GM12892 (cell line): ENCODE measurements at places on chromosomes 4 and X.
A peak's percentile ranks its signal among the peaks of the same experiment; 100 is the strongest.

DNA sequence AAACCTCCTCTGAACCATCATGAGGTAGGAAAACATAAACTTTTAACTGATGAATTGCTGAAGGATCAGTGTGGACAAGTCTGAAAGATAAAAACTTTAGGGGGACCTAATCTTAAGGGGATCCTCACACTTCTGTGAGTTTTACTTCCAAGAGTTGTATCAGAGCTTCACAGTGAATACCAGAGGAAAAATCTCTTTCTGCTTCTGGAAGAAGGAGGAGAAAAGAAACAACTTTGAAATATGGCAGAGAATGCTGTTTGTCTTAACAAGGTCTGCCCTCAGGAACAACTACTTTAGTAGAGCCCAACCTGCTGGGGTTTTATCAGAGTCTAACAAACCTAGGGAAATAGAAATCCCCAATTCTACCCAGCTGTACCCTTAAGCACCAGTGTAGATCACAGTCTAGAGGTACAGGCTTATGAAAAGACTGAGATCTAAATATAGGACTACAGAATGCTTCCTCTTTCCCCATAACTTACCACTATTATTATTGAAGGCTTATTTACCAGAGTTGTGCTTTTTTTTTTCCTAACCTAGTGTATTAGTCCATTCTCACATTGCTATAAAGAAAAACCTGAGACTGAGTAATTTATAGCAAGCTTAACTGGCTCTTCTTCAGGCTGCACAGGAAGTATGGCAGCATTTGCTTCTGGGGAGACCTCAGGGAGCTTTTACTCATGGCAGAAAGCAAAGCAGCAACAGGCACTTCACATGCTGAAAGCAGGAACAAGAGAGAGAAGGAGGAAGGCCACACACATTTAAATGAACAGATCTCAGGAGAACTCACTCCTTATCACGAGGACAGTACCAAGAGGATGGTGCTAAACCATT lies 167.9 kb downstream of the CAMK2D start:
- no peak for DNase-seq

- no peak for DNase-seq
Observed at GRCh38 chrX:104762641-104763040, 196.6 kb downstream of the IL1RAPL2 start.

DNA sequence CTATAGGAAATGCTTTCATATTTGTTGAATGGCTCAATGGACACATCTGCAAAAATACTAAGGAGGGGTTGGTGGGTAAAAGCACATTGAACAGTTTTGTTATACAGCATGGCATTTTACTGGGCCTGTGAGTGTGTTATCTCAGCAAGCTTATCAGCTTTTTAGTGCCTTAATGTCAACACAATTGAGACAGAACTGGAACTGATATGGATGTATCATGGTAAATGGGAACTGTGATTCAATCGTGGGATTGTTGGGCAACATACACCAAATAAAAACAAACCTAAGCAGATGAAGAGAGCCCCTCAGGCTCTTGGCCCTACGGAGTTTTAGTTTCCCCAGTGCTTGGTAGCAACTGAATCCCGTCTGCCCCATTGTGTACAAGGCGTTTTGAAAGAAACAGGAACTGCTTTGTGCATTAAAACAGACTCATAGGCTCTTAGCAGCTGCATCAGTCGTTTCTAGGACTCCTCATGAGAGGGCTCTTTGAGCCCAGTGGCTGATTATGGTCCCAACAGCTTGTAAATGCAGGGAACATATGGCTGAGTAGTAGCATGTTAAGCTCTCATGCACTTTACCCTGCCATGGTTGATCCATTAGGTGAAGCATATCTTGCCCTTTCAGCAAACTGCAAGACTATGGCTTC lies 7.3 kb downstream of the GPR119 start:
- no peak for DNase-seq

GRCh38 chr4:95590615-95591014 lies 41.8 kb upstream of the UNC5C start:
- DNase-seq: no peak

DNA sequence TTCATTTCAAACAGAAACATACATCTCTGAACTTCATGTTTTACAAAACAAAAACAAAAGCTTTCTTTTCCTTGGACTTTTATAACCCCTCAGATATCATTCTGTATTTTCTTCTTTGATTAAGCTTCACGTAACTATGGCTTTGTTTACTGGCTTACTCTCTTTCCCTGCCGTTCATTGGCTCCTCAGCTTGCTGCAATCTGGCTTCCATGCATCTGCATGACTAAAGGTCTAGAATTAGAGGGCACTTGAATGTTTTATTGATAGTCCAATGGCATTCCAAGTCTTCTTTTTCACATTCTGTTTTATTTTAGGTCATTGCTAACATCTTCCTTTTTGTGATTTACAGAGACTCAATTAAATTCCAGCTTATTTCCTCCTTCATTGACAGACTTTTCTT lies 487.6 kb downstream of the GRXCR1 start:
- no peak for DNase-seq

- DNase-seq: no peak
Observed at GRCh38 chr4:3374011-3374645, 67.6 kb upstream of the HGFAC start.

GRCh38 chr4:133565379-133565778 lies 416.3 kb downstream of the PCDH10 start:
- no peak for DNase-seq

GRCh38 chr4:88514557-88515511 lies 8.7 kb downstream of the PYURF start:
- DNase-seq: no peak

GRCh38 chr4:185341377-185341776 lies 54.3 kb downstream of the LRP2BP start:
- no peak for DNase-seq

DNA sequence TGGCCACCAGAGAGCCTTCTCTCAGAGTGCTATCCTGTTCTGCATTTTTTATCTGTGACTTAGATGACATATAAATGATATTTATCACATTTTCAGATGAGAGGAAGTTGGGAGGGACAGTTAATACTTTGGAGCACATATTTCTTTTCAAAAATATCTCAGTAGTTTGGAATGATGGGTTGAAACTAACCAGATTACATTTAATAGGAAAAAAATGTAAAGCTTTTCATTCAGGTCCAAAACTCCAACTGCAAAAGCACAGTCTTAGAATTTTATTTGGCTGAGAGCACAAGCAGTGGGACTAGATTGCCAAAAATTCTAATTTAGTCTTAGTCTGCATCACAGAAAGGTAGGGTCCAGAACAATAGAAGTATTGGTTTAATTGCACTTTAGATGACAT lies 248.2 kb upstream of the TEX13A start:
- no peak for DNase-seq

DNA sequence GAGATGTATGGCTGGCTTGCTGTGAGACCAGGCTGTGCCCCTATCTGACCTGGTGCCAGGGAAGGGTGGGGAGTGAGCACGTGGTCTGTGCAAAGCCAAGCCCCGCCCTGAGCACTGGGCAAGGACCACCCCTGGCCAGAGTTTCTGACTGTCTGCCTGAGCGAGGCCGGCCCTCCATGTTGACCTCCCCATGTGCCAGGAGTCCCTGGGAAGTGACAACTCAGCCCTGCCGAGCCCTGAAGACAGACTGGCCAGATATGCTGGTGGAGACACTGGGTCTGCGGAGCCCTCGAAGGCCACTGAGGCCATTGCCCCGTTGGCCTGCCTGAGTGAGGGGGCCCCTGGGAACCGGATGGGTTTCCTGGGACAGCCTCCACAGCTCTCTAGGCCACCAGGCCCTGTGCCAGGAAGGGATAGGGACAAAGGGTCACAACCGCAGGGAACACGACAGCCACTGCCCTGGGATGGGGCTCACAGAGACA lies 7.1 kb upstream of the BGN start:
- DNase-seq: no peak

- no peak for DNase-seq
Observed at GRCh38 chr4:5895287-5895686, 2.4 kb upstream of the CRMP1 start.

DNA sequence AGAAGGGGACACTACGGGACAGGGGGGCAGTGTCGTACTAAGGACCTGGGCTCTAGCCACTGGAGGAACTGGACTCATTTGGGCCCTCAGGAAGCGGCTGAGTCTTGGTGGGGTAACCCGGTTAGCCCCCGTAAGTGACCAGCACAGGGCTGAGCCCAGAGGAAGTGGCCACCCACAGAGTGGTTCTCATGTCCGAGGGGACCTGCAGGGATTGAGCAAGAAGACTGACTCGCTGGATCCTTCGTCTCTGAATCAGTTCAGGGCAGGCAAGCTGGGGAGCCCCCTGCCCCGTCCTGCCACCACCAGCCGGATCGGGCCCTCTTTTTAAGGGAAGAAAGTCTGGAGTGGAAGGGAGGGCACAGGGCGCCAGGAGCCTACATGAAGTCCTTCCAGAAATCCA lies 719 bp upstream of the BGN start:
- DNase-seq: no peak

DNA sequence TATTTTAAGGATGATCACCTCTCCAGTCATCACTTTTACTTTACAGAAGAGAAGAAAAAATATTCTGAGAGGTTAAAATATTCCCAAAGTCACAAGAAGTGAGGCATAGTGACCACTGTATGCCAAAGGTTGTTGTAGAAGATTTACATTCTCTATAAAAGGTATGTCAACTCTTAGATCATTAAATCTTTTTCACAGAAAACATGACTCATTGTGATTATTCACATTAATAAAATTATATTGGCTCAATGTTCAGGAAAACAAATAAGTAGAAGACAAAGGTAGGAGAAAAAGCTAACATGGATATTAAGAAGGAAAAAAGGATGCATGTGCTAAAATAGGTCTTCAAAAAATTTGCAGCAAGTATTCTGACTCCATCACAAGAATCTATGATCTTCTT lies 82.0 kb downstream of the ADAMTS3 start:
- no peak for DNase-seq

DNA sequence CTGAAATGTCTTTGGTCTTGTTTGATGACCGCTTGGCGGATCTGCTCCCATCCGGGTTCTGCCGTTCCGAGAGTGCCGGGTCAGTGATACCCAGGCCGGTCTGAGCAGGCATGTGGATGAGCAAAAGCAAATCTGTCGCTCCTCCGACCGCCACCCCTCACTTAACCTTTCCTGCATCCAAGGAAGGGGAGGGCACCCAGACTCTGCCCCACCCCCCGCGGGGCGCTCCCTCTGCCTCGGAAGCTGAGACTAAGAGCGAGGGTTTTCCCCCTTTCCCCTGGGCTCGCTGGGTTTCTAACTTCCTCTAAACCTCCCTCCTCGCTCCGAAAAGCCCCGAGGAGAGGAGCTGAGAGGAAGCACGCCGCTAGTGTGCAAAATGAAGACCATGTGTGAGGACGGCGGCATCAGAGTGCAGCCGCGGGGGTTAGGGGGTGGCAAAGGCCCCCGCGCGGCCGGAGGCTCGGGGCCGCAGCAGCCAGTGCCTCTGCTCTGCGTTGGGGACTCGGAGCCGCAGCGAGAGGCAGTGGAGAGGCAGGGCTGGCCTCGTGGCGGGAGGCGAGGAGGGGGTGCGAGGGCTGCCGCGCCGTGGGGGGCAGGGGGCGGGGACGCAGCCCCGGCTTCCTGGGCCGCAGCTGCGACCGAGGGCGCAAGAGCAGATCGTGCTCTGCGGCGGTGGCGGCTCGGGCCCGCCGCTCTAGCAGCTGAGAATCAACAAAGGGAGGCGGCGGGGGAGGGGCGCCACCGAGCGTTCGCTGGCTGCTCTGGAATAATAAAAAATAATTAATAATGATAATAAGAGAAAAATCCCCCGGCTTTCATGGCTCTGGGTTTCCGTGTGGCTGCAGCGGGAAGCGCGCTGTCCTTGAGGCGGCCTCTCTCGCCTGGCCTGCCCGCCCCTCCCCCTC lies 55.8 kb upstream of the BCOR start:
- no peak for DNase-seq

DNA sequence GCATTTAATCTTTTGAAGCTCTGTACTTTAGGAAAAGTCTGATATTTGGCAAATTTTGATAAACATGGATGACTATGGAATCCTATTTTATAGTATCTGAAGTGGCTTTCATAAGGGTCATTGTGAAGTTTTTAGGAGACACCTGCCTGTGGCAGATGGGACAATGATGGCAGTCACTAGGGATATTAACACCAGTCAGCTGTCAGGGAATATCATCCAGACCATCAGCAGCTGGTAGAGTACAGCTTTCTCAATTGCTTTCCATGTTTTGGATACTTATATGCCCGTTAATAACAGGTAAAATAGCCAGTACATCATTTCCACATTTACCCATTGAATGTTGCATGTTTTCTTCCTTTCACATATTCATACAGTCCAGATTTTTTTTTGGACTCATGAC lies 39.1 kb downstream of the NPNT start:
- no peak for DNase-seq

DNA sequence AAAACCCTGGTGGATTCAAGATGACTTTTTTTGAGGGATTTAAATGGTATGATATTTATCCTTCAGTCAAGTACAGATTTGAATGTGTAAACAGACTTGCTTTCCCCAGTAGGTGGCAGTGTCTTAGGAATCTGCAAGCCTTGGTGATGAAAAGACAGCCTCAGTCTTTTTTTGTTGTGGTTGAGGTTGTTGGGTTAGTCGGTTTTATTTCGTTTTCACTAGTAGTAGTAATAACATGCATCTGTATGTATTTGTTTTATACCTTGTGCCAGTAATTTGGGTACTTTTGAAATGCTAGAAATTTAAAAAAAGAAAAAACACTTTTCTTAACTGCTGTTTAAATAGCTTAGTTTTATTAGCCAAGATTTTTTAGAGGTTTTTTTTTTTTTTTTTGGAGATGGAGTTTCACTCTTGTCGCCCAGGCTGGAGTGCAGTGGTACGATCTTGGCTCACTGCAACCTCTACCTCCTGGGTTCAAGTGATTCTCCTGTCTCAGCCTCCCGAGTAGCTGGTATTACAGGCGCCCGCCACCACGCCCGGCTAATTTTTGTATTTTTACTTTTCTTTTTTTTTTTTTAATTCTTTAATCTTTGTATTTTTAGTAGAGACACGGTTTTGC lies 39.2 kb downstream of the COPS4 start:
- peak; percentile 26 for DNase-seq

DNA sequence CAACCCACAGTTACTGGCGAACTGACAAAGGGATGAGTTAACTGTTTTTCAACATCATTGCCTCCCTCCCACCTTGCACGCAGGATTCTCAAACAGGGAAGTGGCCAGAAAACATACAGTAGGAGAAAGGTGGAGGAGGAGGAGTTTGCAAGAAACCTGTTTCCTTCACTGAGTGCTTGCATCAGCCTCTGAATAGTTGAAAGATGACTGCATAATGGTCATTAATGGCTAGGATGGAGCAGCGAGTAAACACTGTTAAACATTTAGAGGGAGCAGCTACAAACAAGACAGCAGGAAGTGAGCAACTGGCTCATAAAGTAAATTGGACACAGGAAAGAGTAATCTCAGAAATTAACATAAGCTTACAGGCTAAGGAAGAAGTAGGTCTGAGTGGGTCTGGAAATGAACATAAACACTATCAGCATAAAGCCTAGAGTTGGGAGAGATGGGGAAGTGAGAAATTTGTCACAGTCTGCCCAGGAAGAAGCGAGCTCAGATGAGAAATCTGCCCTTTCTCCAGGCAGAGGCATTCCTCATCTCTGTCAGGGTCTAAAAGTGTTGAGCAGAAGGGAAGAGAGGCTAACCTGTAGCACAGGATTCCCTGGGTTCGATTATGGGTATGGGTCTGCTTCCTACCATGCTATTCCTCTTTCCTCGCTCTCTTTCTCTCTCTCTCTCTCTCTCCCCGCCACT lies 38.6 kb downstream of the TRPC5OS start:
- no peak for DNase-seq

- DNase-seq: no peak
Observed at GRCh38 chr4:15920723-15921591, 17.6 kb downstream of the FGFBP1 start.
